ENCODE measurements at places on chromosomes 2 and 18.

DNA sequence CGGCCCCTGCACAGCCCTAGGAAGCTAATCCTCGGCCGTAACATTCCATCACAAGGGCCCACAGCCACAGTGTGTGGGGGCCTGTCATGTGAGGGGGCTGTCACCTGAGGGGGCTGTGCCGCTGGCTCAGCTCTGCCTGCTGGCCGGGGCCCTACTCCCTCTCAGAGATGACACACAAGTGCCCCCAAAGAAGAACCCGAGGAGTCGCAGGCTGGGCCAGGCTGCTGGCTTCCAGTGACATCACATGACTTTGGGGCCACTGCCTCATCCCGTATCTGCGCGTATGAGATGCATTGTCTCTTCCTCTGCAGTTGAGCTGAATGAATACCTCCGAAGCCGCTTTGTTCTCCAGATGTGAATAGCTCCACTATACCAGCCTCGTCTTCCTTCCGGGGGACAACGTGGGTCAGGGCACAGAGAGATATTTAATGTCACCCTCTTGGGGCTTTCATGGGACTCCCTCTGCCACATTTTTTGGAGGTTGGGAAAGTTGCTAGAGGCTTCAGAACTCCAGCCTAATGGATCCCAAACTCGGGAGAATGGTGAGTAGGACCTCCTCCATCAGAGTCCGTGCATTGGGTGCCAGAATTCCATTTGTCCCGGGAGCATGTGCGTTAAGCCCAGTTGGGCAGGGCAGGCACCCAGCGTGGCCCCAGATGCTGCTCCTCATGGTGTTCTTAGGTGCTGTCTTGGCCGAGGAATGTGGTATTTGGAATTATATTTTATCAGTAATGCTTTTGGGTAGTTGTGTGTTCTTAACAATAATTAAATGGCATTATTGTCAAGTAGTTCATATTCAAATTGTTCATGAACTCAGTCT lies at the start of gene CNDP1:
CNDP1 (plus strand) TSS at position 351 of the 820 bp plus-strand sequence; CDS start at position 519, 168 bp downstream.
- DNase-seq = no peak

GRCh38 chr2:106159866-106160785 lies 34.0 kb downstream of the UXS1 start:
- DNase-seq = no peak

DNA sequence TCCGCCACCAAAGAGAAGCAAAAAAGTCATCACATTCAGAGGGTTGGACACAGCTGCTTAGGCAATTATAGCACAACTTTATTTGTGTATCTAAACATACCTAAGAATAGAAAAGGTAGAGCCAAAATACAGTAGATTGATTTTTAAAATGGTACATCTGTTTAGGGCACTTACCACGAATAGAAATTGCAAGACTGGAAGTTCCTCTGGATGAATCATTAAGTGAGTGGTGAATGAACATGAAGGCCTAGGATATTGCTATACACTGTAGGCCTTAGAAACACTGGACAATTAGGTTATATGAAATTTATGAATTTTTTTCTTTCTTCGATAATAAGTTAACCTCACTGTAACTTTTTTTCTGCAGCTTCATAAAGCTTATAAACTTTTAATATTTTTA lies 687.0 kb downstream of the BCL11A start:
- DNase-seq = no peak

- DNase-seq = no peak
Measured at GRCh38 chr2:5020116-5020875, 671.9 kb upstream of the SOX11 start.

DNA sequence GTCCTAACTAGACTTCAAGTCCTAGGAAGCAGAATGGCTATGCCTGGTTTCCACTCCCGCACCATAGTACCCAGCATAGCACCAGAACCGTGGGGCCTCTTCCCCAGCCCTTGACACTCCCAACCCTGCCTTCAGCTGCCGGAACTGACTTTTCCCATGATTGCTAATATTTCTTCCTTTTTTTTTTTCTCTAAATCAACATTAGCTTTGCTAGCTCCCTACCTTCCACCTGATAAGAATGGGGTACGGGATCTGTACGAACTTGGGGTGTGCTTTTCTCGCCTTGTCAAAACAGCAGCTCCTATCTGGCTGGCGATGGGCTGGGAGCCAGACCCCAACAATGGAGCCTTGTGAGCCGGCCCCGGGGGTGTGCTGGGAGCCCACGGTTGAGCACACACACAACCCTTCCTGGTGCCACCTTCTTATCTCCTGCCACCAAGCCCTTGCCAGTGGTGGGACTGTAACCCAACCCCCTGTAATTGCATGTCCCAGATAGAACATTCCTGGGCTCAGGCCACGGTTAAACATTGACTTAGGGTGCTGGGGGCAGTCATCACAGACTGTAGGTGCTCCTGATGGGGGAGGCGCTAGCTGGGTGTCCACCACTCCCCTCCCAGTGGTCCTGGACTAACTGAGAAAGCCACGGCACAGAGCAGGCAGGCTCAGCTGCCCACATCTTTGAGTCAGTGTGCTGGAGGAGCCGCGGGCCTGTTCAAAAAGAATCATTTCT lies 213.0 kb upstream of the HAAO start:
- no peak for DNase-seq

GRCh38 chr18:36139245-36139644 lies 9.5 kb downstream of the ELP2 start:
- DNase-seq = no peak

GRCh38 chr2:138193416-138194213 lies 229.3 kb downstream of the HNMT start:
- no peak for DNase-seq

Data from stimulated activated CD4-positive, alpha-beta T cell treated with anti-CD3 and anti-CD28 coated beads, Interleukin-15, amount 100 ng/mL, for 1 hour (primary cell).